ENCODE measurements at places on chromosomes 6 and 20.

DNA sequence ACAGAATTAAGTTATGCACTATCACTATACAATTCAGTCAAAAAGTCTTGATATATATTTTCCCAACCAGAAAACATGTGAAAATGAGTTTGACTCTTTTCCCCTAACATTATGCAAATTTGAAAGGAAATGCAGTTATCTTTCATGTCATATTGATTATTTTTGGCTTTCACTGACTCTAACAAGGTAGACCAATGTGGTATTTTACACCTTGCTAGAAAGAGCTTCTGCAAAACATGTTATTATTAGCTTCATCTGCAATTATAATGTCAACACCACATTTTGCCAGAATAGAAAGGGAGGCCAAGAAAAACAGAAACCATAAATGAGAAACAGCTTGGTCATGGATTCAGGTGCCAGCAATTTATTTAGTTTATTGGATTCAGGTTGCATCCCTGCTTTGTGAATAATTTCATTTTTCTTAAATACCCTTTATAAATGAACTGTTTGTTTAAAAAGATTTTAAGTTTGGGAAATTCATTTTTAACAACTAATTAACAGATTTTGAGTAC, 226.1 kb upstream of the GJE1 start:
- no peak for DNase-seq

- DNase-seq = no peak
These were observed 158.1 kb upstream of the ZNF217 start for GRCh38 chr20:53751620-53752318.

DNA sequence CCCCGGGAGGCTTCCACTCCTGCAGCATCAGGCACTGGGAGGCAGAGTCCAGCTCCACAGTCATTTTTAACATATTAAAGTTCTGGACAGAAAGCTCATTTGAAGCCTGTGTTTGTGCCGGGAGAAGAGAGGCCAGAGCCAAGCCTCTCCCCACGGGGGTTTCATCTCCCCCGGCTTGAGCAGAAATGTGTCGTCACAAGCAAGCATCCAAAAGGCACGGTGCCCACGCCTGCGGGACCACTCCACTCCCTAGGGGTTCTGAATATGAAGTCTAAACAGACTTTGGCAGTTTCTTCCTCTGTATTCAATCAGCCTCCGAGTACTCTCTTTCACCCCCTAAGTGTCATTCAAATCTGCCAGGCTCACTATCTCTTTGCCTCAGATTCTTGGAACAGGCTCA, 75.3 kb downstream of the STK35 start:
- no peak for DNase-seq

DNA sequence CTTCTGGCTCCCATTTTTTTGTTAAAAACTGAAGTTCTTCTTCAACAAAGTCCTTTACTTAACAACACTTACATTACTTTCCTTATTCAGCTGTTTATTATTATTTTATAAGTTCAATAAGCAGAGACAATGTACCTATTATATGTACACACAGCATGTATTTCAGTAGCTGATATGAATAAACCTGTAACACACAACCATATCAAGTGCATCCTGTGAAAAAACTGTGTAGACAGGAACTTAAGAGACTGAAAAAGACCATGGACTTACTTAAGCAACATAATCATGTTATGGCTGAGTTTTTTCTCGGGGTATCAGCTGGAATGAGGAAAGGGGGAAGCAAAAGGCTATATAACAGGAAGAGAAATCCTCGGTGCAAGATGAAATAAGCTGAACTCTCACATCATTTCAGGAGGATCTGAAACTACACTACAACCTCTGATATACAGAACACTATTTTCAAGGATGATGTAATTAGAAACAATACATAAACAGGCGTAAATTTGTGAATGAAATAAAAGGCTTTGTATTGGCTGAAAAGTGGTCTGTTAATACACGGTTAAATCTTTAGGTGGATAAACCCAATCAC, 70.9 kb downstream of the REV3L start:
- DNase-seq = no peak

- no peak for DNase-seq
These were observed 118.7 kb upstream of the HMGN3 start for GRCh38 chr6:79353226-79353625.

DNA sequence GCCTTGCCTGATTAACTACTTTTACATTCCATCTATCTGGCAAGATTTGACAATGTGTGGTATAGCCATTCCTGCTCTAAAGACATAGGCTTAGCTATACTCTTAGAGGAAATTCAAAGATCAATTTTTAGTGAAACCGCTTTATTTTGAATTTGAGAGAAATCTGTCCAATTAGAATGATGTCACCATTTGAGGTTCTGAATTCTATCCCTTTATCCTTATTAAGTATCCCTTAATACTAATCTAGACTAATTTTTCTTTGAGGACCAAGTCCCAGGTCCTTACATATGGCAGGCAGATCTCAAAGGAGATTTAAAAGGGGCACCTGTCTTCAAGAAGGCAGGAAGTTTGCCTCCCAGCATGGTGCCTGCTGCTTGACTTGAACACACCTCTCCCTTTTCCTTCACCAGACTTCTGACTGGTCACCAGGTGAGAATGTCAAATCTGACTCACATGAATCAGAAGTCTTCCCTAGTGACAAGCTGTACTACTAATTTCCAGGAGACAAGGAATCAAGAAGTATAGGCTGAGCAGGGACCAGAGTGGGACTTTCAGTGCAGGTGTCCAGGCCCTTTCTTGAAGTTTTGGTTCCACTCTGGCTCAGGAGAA, 15.0 kb upstream of the MRAP2 start:
- no peak for DNase-seq

- no peak for DNase-seq
These were observed 725 bp downstream of the OSER1 start for GRCh38 chr20:44209686-44210405.

DNA sequence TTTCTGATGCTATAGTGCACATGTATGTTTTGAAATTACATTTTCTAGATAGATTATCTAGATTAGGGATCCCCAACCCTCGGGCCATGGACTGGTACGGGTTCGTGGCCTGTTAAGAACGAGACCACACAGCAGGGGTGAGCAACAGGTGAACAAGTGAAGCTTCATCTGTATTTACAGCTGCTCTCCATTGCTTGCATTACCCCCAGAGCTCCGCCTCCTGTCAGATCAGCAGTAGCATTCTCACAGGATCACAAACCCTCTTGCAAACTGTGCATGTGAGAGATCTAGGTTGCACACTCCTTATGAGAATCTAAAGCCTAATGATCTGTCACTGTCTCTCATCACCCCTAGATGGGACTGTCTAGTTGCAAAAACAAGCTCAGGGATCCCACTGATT, 10.4 kb downstream of the CEP57L1 start:
- no peak for DNase-seq

DNA sequence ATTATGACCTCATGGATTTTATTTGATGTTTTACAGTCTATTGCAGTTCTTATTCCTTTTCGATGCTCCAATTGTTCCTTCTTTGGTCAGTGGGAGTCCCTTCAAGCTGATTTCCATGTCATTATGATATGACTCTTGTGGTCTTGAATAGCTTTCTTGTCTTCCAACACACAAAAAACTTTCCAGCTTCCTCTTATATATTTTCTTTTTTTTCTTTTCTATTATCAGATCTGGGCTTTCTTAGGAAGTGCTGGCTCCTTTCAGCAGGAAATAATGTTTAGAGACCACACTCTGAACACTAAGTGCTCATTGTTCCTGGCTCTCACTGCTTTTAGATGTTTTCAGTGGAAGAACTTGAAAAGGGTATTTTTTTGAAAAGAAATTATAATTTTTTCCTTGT, 3.1 kb upstream of the SLC17A1 start:
- no peak for DNase-seq

DNA sequence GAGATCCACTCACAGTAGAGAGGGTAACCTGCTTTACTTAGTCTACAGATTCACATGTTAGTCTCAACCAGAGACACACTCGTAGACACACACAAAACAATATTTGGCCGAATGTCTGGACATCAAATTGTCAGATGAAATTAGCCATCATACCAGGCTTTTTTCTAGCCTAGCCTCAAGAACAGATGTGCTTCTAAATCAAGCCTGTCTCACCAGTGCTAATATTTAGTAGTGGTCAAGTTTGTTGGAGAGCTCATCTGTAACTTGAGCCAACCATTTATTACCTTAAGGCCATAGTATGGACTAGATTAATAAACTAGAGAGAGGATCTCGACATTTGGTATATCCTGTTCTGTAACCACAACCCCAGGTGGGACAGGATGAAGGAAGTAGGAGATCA, 1118.8 kb upstream of the MAP3K7 start:
- no peak for DNase-seq

GRCh38 chr6:135535989-135536414, 38.5 kb upstream of the AHI1 start:
- no peak for DNase-seq

GRCh38 chr20:53530440-53530839, 63.2 kb downstream of the ZNF217 start:
- no peak for DNase-seq

DNA sequence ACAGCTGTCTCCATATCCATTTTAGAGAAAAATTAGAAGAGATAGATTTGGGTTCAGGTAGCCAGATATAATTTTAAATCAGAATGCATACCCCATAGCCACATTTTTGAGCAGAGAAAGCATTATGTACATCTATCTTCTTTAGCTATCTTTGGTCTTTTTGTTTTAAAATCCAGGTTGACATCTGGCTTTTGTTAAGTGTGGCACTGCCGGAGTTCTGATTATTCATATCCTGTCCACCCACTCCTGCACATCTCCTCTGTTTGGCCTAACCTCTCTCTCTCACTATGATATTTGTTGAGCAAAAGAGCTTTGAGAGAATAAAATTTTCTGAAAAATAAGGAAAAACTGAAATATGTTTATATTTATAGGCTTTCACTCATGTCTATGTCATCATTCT, 189.7 kb downstream of the PACRG start:
- DNase-seq = no peak

- DNase-seq = no peak
These were observed 91.0 kb downstream of the TOX2 start for GRCh38 chr20:44005661-44006060.

DNA sequence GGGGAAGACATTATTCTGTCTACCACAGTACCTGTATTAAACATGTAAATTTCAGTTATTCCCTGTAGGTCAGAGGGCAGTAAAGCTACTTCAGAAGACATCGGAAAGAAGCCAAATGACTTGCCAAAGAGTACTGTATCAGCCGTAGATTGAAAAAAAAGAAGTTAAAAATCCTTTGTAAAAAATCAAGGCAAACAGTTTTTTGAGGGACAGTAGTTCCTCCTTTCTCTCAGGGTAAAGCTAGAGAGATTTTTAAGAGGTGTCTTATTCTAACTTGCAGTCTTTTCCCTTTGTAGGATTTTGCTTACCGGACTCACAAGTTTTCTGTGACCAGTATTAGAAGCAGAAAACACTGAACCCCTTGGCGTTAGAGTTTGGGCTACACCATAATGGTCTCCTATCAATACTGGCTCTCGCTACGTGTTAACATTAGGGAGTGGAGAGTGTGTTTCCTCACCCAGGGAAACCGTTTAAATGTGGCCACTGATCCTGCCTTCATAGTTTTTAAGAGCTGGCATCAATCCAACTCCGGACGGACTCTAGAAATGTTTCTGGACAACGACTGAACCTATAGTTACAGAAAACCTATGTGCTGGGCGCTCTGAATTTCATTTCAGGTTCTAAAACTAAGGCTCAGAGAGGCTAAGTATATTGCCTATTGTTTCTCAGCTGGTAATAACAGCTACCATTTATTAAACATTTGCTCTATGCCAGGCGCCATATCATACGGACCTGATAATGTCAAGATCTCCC, 1.3 kb upstream of the ASXL1 start:
- no peak for DNase-seq

GRCh38 chr20:17904027-17904426, 64.6 kb downstream of the SNX5 start:
- no peak for DNase-seq

- no peak for DNase-seq
These were observed 123.2 kb downstream of the PRND start for GRCh38 chr20:4844751-4845465.

DNA sequence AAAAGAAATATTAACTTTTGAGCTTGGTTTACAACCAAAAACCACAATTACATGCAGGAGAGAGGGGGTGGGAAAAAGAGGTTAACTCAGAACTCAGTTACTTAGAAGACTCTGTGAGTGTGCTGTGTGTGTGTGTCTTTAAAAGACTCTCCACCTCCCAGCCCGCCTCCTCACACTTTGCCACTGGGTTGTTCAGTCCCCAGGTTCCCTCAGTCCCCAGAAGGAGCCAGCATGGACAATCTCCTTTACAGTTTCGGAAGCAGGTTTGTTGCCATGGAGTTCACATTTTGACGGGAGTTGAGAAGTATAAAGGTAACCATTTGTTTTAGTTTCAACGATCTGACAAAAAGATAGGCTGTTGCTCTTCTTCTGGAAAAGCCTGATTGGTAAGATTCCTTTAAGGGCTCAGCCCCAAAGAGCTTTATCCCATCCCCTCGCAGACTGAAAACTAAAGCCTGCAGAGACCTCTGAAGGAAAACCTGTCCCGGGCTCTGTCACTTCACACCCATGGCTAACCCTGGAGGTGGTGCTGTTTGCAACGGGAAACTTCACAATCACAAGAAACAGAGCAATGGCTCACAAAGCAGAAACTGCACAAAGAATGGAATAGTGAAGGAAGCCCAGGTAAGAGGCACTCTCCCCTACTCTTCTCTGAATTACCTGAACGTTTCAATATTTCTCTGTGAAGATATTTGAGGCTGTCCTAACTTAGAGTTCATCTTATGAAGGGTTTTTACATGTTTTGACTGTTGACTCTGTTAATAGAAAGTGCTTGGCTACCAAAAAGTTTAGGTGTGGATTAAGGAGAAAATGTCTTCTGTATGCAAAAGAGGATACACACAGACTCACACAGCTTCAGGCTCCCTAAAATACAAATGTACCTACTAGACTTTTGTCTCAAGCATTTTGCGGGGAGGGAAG, at the start of gene SPTLC3:
Gene SPTLC3, plus strand, starts transcription at position 212 of the 921 bp plus-strand sequence. Its CDS starts 296 bp downstream, at position 508.
- no peak for DNase-seq

DNA sequence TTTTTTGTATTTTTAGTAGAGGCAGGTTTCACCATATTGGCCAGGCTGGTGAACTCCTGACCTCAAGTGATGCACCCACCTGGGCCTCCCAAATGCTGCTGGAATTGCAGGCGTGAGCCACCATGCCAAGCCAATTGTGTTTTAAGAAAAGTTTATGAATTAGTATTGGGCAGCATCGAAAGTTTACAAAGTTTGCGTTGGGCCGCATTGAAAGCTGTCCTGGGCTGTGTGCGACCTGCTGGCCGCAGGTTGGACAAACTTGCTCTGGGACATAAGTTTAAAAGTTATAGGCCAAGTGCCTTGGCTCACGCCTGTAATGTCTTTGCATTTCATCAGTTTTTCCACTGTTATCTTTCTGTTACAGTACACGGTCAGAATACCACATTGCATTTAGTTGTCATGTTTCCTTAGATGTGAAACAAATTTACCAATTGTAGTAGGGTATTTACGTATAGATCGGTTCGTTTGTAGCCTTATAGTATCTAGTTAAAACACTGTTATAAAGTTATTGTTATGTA, 39.5 kb downstream of the ASXL1 start:
- no peak for DNase-seq

DNA sequence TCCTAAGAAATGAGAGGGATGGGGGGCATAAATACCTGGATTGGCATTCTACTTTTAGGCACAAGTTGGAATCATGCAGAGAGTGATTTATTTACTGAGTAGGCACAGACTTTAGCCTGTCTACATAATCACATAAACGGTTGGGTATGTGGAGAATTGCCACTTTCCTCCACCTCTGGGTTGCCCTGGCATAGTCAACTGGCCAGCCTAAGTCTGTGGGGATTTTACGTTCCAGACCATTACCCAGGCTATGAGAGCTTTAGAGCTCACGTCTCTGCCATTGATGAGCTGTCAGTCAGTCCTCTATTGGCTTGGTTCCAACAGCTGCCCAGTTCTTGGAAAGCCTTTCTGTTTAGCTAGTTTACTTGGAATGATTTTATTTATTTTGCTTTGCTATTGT, 5.0 kb upstream of the BHLHE23 start:
- no peak for DNase-seq
